T-helper 2 cell (primary cell): ENCODE measurements at places on chromosomes 11 and 22.

DNA sequence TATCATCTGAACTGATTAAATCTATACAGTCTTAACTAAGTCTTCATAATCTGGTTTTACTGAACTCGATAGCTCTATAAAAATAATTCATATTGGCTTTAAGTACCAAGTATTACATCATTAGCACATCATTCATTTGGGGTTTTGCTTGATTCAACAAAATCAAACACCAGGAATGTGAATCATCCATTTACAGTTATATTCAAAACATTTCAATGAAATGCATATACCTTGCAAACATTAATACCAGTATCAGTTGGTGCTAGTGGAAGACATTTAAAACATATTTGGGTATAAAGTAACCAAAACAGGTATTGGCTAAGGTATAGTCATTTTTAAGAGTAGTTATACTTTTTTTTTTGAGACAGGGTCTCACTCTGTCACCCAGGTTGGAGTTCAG lies 12.2 kb upstream of the CCDC89 start:
- no peak for DNase-seq

GRCh38 chr11:29184939-29185890 lies 831.6 kb downstream of the KCNA4 start:
- DNase-seq: no peak

DNA sequence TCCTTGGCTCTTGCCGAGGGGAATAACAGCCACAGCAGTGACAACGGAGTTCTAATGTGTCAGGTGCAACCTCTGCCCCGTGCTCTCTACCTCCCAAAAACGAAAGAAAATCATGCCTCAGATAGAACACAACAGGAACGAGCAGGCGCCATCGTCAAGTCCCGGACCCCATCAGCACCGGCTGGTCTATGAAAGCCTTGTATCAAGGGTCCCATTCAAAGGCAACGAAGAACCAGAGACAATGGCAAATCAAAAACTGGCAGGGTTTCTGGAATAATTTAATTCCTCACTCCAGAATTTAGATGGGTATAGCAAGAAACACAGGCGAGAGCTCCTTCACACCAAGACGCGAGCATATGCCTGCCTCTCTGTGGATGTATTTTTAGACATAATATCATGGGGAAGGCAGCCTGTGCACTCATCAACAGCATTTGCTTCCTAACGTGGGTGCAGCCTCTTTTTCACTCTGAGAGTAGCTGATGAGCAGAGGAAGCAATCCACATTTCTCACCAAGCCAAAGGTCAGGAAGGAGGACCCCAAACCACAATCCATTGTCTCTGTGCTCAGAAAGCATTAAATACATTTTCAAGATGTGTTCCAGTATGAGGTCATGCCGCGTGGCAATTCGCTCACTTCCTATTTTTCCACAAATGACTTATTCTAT lies 193.4 kb upstream of the BLID start:
- no peak for DNase-seq

- no peak for DNase-seq
Observed at GRCh38 chr11:46253258-46254132, 24.0 kb upstream of the CREB3L1 start.

GRCh38 chr11:101327908-101328307 lies 198.3 kb upstream of the PGR start:
- no peak for DNase-seq

GRCh38 chr11:11510939-11511338 lies 110.9 kb downstream of the GALNT18 start:
- no peak for DNase-seq

DNA sequence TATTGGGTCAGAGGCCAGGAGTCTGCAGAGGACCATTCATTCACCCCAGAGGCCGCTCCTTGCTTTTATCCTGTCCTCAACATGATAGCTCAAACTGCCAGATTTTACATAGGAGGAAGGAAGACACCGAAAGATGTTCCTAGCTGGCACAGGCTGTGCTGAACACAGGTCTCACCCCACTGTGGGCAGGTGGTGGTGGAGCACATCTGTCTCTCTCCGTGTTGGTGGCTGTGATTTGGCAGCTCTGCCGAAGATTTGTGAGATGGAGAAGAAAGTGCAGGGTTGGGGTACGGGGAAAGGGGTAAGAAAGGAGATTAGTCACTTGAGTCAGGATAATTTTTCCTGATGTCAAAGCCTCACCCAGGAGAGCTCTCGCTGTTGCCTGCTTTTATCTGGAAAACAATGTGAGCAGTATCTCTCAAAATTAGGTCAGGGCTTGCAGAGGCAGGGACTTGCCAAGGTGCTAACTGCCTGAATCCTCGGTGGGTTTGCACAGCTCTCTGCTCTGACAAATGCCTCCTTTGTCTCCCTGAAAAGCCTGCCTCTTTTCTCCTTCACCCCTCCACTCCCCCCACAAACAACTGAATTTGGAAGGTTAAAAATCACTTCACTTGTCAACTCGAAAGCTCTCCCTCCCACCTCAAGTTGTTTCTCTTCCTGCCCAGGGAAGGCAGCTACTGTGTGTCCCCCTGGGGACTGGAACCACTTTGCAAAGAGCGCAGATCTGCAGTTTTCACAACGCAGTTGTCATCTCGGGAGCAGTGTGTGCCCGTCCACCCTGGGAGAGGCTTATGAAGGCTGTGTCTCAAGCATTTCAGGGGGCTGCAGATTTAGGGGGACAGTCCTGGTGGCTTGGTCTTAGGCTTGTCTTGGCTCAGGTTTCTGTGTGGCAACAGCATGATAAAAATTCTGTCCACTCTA lies 299.7 kb downstream of the ST3GAL4 start:
- no peak for DNase-seq

- DNase-seq: no peak
Observed at GRCh38 chr11:2138431-2139122, 612 bp downstream of the IGF2 start.
